Activated T-helper 1 cell treated with anti-CD3 and anti-CD28 coated beads, Interleukin-12 subunit alpha, Interleukin-12 subunit beta, Interleukin-2, Interleukin-4 antibody, amounts not matched to agents 30 ng/mL and 10 ng/mL and 1 ng/mL, durations not matched to agents 14 hours and 24 hours and 36 hours (primary cell): ENCODE measurements at places on chromosomes 2 and 18. TPM values are rescaled to one million over a fixed set of nuclear protein-coding genes. Genes with fewer than 3 reads are reported as not detected.

GRCh38 chr2:102282678-102283091, 28.7 kb upstream of the IL1RL1 start:
- H3K4me1 ChIP-seq: peaks cover 31% of the 10 kb centered on the region
- no peaks in the 10 kb centered on the region for H3K27me3 ChIP-seq
- H3K36me3 ChIP-seq: peaks cover 12% of the 10 kb centered on the region
- H3K4me3 ChIP-seq: no peak overlapping the region

DNA sequence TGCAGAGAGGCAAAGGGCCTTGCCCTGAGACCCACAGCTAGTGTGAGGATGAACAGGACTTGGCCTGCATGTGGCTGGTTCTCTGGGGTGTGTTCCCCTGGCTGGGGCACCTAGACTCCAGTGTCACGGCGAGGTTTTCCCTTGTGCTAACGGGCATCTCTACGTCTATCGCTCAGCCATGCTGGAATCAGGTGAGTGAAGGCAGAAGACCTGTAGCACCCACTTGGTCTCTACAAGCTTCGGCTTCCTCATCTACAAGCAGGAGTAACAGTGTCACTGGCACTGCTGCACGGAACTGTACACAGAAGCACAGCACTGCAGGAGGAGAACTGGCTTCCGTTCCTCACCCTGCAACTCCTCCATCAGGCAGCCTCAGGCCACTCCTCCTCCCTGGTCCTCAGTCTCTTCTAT, 30.6 kb downstream of the HS1BP3 start:
- no peak for DNase-seq
- H3K27ac ChIP-seq: no peak overlapping the region
- no peaks in the 10 kb centered on the region for H3K4me1 ChIP-seq
- H3K36me3 ChIP-seq: peaks cover 3% of the 10 kb centered on the region
- H3K4me3 ChIP-seq: no peak overlapping the region
- H3K27me3 ChIP-seq: no peaks in the 10 kb centered on the region

DNA sequence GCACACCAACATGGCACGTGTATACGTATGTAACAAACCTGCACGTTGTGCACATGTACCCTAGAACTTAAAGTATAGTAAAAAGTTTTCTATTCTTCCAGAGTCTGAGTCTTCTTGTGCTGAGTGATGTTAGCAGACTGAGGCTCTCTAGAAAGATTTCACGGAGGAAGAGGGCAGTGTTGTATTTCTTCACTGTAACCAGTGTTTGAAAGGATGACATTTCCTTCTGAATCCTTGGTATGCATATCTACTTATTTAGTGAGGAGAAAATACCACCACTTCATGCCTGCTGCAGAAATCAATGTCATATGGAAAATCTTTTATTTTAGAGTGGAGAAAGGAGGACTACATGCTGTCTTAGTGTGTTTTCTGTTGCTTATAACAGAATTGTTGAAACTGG, 357.1 kb downstream of the CCDC85A start:
- H3K27me3 ChIP-seq: no peaks in the 10 kb centered on the region
- H3K4me1 ChIP-seq: no peaks in the 10 kb centered on the region
- H3K4me3 ChIP-seq: no peak overlapping the region
- no peak overlapping the region for H3K27ac ChIP-seq
- H3K36me3 ChIP-seq: no peaks in the 10 kb centered on the region

ICOS gene
- total RNA-seq: 143 and 150 TPM in 2 replicates
